ENCODE measurements at places on chromosomes 4 and X.

GRCh38 chr4:123919576-123920098 is 523.0 kb downstream of the SPRY1 start:
- DNase-seq, result no peak

DNA sequence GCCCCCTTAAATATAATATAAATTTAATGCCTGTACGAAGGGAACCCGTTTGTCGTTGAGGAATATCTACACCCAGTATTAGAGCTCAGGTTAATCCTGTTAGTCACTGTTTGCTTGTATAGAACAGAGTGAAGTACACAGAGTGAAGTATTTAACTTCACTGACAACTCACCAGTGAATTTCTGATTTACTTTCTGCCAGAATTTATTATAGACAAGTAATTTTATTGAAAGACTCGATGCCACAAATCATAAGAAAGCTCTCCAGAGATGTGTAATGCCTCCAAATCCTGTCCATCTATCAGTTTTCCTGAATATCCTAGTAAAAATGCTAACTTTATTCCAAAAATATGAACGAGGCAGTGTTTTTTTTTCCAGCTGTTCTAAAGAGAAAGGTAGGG is 1.6 kb downstream of the GAB1 start:
- DNase-seq, result no peak

DNA sequence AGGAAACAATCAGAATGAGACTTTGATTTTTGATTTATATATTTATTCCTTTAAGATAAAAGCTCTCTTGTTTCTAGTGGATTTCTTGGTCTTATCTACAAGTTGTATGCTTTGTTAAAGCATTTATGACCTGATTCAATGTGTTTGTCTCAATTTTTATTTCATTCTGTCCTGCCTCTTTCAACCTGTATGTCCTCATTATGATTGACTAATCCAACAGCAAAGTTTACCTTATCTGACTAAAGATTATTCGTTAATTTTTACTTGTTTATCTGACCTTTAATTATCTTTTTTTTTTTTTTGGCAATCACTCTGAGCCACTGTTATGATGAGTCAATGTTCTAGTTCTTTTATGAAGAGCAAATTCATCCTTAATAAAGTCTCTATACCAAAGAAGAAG is 54.9 kb downstream of the UGT2A3 start:
- no peak for DNase-seq

GRCh38 chrX:31243804-31244203 is 172.0 kb upstream of the FTHL17 start:
- DNase-seq, result no peak

DNA sequence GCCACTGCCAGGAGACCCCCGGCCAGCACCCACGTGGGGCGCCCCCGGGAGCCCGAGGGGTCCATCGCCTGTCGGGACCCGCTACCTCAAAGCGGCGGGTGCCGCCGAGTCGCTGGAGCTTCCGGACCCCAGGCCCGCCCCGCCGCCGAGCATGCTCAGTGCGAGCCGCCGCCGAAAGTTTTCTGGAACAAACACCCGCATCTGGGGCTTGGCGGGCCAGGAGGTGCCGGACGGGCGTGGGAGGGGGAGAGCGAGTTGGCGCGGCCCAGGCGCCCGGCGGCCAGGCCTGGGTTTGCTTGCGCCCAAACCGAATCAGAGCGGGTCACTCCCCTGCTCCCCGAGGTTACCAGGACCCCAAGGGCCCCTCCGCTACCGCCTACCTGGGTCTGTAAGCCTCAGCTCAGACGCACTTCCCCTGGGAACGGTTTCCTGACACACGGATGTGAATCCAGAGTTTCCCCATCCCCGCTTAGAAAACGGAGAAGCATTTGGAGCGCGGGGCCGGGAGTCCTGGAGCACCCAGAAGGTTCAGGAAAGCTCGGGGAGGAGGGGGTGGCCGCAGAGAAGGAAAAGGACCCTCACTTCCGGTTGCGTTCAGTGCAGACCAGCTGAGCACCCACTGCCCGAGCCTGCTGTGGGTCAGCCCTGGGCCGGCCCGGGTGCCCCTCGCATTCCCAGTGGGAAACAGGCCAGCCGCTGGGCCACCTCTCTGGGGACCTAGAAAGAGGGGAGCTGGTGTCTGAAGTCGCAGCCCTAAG is at the start of gene EVC2:
Gene EVC2, minus strand, starts transcription at position 111 of the 758 bp plus-strand sequence. Its CDS starts 46 bp downstream, at position 65.
- no peak for DNase-seq

GRCh38 chrX:17442898-17443297 is 67.9 kb downstream of the NHS start:
- no peak for DNase-seq

DNA sequence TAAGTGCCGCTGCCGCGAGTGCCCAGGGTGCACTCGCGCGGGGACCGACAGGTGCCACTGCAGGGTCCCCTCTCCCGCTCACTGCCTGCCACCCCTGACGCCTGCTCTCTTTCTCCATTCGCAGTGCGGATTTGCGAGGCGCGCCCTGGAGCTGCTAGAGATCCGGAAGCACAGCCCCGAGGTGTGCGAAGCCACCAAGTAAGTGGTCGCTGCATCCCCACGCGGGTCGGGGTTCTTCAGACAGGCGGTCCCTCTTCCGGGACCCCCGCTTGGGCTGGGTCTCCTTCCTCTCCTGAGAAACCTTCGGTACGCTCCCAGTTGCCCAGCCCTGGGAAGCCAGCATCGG is 547 bp downstream of the GUCY1A1 start:
- no peak for DNase-seq

GRCh38 chr4:35125995-35126712 is 1118.2 kb downstream of the ARAP2 start:
- no peak for DNase-seq

- DNase-seq, result no peak
Measured at GRCh38 chrX:45056428-45057145, 144.1 kb downstream of the DIPK2B start.

DNA sequence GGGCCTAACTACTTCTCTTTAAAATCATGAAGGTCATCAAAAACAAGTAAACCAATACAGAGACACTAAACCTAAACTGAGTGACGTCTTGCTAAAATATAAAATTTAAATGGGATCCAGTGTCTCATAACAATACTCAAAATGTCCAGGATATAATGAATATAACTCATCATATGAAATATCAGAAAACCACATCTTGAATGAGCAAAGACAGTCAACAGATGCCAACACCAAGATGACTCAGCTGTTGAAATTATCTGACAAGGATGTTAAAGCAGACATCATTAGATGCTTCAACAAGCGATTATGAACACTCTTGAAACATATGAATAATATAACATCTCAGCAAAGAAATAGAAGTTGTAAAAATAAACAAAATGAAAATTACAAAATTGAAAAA is 8.3 kb downstream of the NAP1L2 start:
- DNase-seq, result no peak

DNA sequence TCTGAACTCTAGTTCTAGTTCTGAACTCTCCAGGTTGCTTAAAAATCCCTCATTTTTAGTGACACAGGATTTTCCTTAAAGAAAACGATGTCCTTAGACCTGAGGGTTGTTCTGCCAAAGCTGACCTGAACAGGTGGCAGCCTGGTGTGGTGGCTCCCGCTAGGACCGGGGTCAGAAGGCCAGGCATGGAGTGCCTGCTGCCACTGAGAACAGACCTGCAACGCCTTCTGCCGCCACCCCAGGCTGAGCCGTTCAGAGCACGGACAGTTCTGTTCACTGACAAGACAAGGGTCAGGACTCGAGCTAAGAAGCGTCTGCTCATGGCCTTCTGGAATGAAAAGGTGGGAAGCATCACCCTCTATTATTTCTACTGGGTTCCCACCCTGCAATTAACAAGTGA is 15.8 kb downstream of the DCTD start:
- no peak for DNase-seq

- no peak for DNase-seq
Measured at GRCh38 chr4:158652920-158653319, 18.8 kb downstream of the C4orf46 start.

- DNase-seq, result no peak
Measured at GRCh38 chr4:38387819-38388218, 276.2 kb upstream of the KLF3 start.

DNA sequence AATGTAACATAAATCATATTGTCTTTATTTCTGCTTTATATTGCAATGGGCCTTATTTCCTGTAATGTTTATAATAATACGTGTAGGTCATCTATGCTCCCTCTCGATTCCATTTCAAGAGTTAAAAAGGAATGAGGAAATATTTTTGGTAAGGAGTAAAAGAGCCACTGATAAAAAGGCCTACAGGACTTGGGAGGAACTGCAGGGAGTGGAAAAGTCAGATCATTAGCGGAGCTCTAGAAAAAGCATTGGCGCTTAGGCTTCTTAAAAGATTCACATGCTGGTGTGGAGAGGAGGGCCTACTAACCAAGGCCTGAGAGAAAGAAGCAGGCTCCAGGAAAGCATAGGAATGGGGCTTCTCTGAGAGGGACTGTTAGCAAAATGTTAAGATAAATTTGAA is 82.9 kb upstream of the PNPLA4 start:
- DNase-seq, result no peak

DNA sequence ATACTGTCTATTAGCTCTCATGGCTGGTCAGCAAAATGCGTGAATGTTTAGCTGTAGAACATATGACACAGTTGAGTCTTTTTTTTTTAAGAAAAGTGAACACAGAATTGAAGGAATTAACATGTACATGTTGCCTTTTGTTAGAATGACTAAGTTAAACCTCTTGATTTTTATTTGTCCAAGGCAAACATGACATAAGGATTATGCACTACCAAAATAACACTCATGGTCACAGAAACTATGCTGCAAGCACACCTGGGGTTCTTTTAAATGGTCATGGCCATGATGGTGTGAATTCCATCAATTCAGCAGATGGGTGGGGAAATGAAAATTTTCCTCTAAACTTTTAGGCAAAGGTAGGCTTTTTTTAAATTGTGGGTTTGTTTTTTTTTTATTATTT is 80.1 kb upstream of the CXCL13 start:
- DNase-seq, result no peak

- no peak for DNase-seq
Measured at GRCh38 chr4:88836216-88836615, 138.6 kb upstream of the NAP1L5 start.

DNA sequence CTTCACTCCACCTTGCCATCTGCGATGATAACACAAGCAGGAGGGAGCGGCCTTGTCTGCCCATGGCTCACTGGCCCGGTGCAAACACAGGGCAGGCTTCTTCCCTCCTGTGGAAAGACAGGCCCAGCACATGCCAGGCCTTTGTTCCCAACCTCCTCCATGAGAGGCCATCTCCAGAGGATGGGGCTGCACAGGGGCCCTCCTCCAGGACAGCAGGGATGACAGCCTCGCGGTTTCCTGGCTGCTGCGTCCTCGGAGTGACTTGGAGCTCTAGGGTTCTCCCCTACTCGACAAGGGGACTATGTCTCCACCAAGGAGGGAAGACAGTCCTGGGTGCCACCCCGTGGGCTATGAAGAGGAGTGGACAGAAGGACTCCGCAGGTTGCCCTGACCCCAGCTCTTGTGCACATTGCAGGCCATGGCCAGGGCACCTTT is 21.8 kb downstream of the RNF212 start:
- DNase-seq, result no peak

DNA sequence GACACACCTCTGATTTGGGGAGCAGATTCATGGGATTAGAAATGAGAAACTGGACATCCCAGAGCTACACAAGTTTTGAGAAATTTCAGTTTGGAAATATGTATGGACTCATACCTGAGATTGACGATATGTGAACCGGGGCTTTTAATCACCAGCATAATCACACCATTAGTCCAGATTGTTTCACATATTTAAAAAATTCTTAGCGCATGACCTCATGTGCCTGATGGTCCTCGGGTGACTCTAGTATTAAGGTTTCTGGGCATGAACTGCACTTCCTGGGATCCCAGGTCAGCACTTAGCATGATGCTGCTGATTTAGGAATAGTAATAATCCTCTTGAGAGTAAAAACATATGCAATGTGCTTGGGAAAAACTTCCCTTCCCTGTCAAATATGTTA is 91.9 kb upstream of the BCOR start:
- no peak for DNase-seq

DNA sequence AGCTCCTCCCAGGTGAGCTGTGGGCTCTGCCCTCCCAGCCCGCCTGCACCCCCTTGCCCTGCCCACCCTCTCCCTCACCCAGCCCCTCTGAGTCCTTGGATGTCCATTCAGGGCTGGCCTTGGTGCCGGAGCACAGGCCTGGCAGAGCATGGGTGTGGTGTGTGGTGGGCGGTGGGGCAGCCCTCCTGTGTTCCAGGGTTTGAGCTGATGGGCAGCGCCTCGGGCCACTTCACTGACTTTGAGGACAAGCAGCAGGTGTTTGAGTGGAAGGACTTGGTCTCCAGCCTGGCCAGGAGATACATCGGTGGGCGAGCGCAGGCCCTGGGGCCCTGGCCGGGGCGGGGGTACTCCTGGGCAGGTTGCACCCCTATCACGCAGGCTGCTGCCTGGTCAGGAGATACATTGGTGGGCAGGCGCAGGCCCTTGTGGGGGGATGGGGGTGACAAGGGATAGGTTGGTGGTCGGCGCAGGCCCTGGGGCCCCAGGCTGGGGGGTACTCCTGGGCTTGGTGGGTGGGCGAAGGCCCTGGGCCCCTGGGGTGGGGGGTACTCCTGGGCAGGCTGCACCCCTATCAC is 7.6 kb upstream of the SLC26A1 start:
- no peak for DNase-seq

- DNase-seq, result no peak
Measured at GRCh38 chrX:120090208-120090607, 12.7 kb upstream of the RHOXF2B start.

GRCh38 chr4:10753336-10753735 is 68.8 kb upstream of the CLNK start:
- no peak for DNase-seq

DNA sequence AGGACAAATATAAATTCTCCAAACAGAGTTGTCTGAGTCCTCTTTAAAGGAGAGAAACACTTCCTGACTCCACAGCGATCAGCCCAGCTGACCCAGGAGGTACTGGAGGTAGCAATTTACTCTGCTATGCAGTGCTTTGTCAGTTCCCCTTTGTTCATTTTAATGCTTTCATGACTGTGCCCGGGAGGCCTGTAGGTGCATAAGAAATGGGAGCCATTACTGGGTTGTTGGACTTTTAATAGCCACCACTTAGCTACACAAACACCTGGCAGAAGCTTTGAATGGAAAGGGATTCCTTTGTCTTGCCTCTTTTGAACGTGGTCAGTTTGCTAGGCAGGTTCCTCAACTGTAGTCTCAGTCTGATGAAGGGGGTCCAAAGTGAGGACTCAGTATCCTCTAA is 59.0 kb upstream of the AFF2 start:
- DNase-seq, result no peak

- no peak for DNase-seq
Measured at GRCh38 chr4:137293281-137293680, 239.0 kb downstream of the PCDH18 start.

- DNase-seq, result no peak
Measured at GRCh38 chr4:72969976-72970375, 99.5 kb downstream of the COX18 start.

- DNase-seq, result no peak
Measured at GRCh38 chr4:71830497-71831190, 46.8 kb upstream of the GC start.

- no peak for DNase-seq
Measured at GRCh38 chr4:89898304-89898716, 3.7 kb downstream of the MMRN1 start.

GRCh38 chrX:16444353-16444752 is 205.6 kb upstream of the S100G start:
- no peak for DNase-seq

GRCh38 chrX:78378476-78379115 is 51.2 kb upstream of the CYSLTR1 start:
- no peak for DNase-seq

Data from NCI-H187 treated with DMSO at 0.1 percent for 48 hours (cell line).